ENCODE measurements at places on chromosomes 1 and 21.

- peak; percentile 42 for DNase-seq
These were observed 396.5 kb downstream of the SMYD3 start for GRCh38 chr1:246110343-246111219.

GRCh38 chr1:173418107-173418985 is 58.8 kb upstream of the PRDX6 start:
- DNase-seq: no peak

DNA sequence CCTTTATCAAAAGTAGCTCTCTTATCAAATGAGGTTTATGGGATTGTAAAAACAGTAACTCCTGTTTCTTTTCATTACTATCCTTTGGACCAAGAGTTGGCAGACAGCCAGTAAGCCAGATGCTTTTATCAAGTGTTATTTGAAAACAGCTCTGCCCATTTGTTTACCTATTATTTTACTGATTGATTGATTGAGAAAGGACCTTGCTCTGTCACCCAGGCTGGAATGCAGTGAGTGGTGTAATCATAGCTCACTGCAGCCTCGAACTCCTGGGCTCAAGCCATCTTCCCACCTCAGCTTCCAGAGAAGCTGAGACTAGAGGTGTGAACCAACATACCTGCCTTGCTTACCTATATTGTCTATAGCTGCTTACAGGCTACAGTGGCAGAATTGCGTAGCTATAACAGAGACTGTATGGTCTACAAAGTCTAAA is 3.6 kb downstream of the PRKAB2 start:
- no peak for DNase-seq

DNA sequence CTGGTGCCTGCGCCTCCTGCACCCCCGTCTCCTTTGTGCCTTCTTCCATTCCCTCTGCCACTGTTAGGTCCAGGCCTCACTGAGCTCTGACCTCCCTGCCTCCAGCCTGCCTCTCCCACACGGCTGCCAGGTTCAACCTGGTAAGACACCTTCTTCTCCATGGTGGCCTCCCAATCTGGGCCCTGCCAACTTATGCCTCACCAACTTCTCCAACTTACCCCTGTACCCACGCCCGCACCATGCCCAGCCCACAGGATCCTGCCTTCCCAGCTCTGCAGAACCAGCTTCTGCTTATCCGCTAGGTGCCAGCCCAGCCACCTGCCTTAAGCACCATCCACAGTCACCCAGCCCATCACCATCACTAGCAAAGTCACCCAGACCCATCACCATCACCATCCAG is 37.2 kb downstream of the PDE9A start:
- DNase-seq: no peak

- DNase-seq: no peak
These were observed 343.4 kb upstream of the USP24 start for GRCh38 chr1:55558515-55558914.
